ENCODE measurements at places on chromosomes 16 and 17.

DNA sequence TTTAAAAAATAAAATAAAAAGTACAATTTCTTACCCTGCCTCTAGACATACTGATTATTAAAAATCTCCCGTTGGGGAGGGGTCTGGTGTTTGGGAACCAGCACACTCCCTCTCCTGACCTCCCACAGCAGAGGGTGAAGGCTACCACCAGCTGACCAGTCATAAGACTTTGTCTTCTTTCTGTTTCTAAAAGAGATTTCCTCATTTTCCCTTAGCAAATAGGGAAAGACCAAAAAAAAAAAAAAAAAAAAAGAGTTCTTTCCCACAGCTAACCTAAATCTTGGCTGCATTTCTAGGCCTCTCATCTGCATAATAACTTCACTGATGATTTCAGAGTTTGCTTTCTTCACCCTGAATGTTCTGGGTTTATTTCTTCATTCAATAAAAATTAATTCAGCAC is 30.3 kb downstream of the CDK5RAP3 start:
- H3K36me3 ChIP-seq: no peaks in the 10 kb centered on the region
- DNase-seq: no peak
- peaks cover 3% of the 10 kb centered on the region for H3K27me3 ChIP-seq
- H3K4me3 ChIP-seq: no peak overlapping the region

DNA sequence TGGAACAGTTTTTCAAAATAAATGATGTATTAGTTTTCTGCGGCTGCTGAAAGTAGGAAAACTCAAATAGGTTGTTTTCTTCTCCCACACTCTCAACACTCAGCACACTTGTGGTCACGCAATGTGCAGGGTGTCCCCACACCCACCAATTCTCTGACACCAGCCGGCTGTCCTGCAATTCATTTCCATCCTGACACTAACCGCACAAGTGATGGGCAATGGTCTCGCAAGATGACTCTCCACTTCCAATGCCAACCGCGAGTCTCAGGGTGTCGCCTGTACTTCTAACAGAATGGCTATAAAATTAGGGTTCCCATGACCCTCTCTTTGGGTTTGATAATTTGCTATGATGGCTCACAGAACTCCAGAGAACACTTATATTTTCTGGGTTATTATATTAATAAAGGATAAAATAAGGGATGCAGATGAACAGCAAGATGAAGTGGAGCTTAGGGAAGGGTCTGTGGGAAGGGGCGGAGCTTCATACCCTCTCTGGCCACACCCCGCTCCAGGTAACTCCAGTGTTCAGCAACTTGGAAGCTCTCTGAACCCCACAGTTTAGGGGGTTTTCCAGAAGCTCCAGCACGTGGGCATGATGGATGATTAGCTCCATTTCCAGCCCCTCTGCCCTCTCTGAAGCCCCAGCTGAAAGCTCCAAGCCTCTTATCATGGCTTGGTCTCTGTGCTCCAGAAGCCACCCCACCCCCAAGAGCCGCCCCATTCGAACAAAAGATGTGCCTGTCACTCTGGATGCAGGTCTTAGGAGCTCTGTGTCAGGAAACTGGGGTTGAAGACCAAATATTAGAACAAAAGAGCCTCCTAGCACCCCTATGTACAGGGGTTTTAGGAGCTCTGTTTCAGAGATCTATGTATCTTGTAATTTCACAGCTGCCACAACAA is 19.8 kb downstream of the TAF1C start:
- H3K27me3 ChIP-seq: peaks cover 12% of the 10 kb centered on the region
- no peak overlapping the region for H3K4me3 ChIP-seq
- DNase-seq: no peak
- H3K4me1 ChIP-seq: no peaks in the 10 kb centered on the region
- H3K27ac ChIP-seq: no peak overlapping the region
- H3K36me3 ChIP-seq: peaks cover 1% of the 10 kb centered on the region

DNA sequence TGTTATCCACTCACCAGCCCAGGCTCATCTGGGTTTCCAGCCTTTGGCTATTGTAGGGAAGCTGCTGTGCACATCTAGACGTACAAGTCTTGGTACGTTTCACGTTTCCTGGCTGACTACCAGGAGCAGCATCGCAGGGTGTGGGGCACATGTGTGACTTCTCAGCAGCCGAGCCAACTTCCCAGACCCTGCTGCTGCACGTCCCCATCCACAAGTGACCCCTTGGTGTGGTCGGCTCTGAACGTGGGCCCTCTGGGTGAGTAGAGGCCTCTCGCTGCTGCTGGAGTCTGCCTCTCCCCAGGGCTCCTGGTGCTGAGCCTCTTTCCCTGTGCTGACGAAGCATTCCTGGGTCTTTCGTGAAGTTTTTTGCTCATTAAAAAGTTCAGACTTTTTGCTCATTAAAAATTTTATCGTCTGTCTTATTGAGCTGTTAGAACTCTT is 70.2 kb upstream of the ZNF750 start:
- H3K4me1 ChIP-seq: peaks cover 15% of the 10 kb centered on the region
- no peak overlapping the region for H3K4me3 ChIP-seq
- no peaks in the 10 kb centered on the region for H3K27me3 ChIP-seq
- DNase-seq: no peak
- H3K36me3 ChIP-seq: peaks cover 10% of the 10 kb centered on the region

DNA sequence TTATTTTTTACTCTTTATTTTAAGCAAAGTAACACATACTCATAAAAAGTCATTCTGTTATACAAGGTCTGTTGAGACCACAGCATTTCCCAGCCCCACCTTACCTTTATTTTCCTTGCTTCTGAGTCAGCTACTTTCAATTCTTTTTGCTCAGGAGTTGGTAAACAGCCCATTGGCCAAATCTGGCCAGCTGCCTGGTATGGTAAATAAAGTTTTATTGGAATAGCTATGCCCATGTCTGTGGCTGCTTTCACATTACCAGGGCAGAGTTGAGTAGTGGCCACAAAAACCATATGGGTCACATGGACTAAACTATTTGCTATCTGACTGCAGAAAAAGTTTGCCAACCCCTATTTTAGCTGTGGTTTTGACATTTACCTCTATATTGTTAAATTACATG is 3.4 kb upstream of the NSRP1 start:
- no peak for DNase-seq
- peaks cover 2% of the 10 kb centered on the region for H3K36me3 ChIP-seq
- H3K27me3 ChIP-seq: peaks cover 4% of the 10 kb centered on the region
- peaks cover 3% of the 10 kb centered on the region for H3K4me1 ChIP-seq
- H3K27ac ChIP-seq: no peak overlapping the region
- no peak overlapping the region for H3K4me3 ChIP-seq

DNA sequence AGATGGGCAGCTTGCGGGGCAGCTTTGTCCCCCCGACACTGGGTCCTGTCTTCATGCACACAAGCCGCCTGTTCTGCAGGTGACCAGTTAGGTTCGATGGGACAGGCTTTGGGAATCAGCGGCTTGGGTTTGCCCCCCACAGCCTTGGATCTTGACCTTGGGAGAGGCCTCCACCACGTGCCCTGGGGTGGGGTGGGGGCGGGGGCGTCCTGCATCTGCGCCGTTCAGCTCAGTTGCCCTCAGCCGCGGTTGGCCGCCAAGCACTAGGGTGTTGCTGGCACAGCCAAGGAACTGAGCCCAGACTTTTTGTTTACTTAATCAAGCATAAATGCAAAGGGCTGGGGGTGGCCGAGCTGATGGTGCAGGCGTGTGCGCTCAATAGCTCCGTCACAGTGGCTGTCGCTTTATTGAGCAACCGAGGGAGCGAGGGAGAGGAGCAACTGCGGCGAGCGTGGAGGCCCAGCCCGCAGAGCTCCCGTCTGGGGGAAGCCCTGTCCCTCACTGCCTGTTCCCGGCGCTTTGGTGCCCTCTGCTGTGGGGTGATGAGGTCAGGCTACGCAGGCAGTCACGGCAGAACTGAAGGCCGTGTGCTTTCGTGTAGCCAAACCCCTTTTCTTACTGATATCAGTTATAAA is 33.9 kb downstream of the JPH3 start:
- H3K27ac ChIP-seq: peak overlapping the region; percentile 35
- H3K27me3 ChIP-seq: peaks cover 13% of the 10 kb centered on the region
- peak overlapping the region; percentile 85 for H3K4me3 ChIP-seq
- H3K4me1 ChIP-seq: peaks cover 14% of the 10 kb centered on the region
- DNase-seq: peak; percentile 68

DNA sequence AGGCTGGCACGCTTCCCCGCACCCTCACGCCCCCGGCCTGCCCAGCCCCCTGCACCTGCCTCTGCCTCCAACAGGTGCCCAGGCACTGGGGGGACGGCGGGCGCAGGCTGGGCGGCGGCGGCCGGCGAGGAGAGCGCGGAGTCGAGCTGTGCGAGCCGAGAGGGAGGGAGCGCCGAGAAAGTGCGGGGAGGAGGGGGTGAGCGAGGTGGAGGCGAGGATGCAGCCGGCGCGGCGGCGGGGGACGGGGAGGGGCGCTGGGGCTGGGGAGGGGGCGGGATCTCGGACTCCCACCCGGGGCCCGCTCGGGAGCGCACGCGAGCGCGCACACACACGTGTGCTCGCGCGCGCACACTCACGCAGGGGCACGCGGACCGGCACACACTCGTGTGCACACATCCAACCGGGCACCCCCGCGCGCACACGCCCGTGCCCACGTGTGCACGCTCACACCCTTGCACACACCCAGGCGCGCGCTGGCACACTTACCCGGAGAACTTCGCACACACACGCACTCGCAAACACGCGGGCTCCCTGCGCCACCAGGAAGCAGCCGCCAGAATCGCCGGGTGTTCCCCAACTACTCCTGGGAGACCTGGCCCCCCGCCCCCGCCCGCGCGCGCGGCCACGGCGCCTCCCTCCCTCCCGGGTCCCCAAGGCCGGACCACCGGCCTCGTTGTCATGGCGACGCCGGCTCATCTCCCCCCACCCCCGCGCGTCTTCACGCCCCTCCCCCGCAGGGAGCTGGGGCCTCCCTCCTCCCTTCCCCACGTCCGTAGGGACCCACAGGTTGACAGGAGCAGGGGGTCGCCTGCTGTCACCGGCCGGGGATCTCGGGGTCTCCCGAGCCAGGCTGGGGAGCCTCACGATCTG is at the start of gene DOC2A:
Gene DOC2A (minus strand): TSS at position 184 of the 870 bp plus-strand sequence. CDS start 805 bp downstream, outside the sequence.
- H3K27me3 ChIP-seq: peaks cover 24% of the 10 kb centered on the region
- peaks cover 13% of the 10 kb centered on the region for H3K4me1 ChIP-seq
- H3K36me3 ChIP-seq: no peaks in the 10 kb centered on the region
- peak within 1 kb of the TSS; percentile 26 for H3K27ac ChIP-seq

DNA sequence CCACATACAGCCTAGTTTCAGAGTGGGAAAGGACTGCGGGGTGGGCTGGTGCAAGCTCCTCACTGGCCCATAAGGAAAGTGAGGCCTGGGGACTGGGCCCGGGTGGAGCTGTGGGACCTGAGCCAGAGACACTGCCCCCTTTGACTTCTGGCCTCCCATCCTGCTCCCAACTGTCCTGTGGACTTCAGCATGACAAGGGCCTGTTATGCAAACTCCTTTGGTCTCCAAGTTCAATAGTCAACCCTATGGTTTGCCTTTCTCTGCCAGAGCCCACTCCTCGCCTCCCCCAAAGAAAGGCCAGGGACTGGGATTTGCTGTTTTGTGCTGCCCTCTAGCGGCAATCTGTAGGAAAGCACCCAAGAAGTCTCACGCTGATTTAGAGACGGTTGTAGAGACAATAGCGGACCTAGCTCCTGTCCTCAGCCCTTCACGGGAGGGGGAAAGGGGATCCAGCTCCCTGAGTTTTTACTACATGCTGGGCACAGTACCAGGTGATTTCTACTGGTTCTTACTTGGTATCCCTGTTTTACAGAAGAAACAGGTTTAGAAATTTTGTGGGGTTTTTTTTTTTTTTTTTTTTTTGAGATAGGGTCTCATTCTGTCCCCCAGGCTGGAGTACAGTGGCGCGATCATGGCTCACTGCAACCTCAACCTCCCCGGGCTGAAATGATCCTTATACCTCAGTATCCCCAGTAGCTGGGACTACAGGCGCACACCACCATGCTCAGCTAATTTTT is 1.2 kb upstream of the TLCD3B start:
- no peak overlapping the region for H3K4me3 ChIP-seq
- DNase-seq: peak; percentile 61
- peaks cover 44% of the 10 kb centered on the region for H3K27me3 ChIP-seq

- peaks cover 54% of the 10 kb centered on the region for H3K4me1 ChIP-seq
- peak overlapping the region; percentile 45 for H3K4me3 ChIP-seq
- DNase-seq: no peak
- H3K27me3 ChIP-seq: no peaks in the 10 kb centered on the region
- peaks cover 16% of the 10 kb centered on the region for H3K36me3 ChIP-seq
Observed at GRCh38 chr17:57628421-57628820, 116.7 kb downstream of the CCDC182 start.

- H3K36me3 ChIP-seq: no peaks in the 10 kb centered on the region
- no peak overlapping the region for H3K27ac ChIP-seq
- no peak for DNase-seq
- H3K27me3 ChIP-seq: peaks cover 10% of the 10 kb centered on the region
Observed at GRCh38 chr16:82236415-82236814, 66.4 kb upstream of the MPHOSPH6 start.

GRCh38 chr17:14580499-14580898 is 279.6 kb downstream of the HS3ST3B1 start:
- no peaks in the 10 kb centered on the region for H3K4me1 ChIP-seq
- peaks cover 3% of the 10 kb centered on the region for H3K27me3 ChIP-seq
- DNase-seq: no peak
- no peak overlapping the region for H3K27ac ChIP-seq
- H3K4me3 ChIP-seq: no peak overlapping the region

DNA sequence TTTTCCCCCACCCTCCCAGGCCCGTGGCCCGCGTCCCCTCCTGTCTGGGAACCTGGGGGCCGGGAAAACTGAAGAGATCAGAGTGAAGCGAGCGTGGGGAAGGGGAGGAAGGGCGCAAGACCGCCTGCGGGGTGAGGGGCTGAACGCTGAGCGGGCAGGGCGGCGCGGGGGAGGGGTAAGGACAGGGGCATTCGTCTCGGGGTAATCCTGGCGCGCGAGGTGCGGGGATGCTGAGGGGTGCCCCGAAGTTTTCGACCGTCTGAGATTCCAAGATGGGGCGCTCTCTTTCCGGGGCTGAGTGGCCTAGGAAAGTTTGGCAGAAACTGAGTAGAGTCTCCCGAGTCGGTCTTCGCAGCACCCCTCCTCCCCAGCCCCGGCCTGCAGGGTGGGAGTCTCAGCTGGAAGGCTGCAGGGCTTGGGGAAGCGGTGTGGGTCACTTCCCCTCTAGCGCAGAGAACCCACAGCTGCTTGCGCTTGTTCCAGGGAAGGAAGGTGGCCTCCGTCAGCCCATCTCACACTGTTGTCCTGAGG is 555 bp downstream of the TTYH2 start:
- H3K4me1 ChIP-seq: peaks cover 32% of the 10 kb centered on the region
- peaks cover 6% of the 10 kb centered on the region for H3K36me3 ChIP-seq
- peak overlapping the region; percentile 91 for H3K4me3 ChIP-seq
- H3K27me3 ChIP-seq: no peaks in the 10 kb centered on the region
- H3K27ac ChIP-seq: peak overlapping the region; percentile 39

- H3K27me3 ChIP-seq: peaks cover 12% of the 10 kb centered on the region
- H3K4me3 ChIP-seq: no peak overlapping the region
- H3K27ac ChIP-seq: no peak overlapping the region
Observed at GRCh38 chr16:49750341-49751000, 105.4 kb downstream of the ZNF423 start.
